Mesendoderm (in vitro differentiated cells): ENCODE measurements at places on chromosomes 7 and 10.
A peak's percentile ranks its signal among the peaks of the same experiment; 100 is the strongest.

- DNase-seq, result peak; percentile 27
Observed at GRCh38 chr10:118912961-118913600, 116.4 kb upstream of the NANOS1 start.

GRCh38 chr10:11684717-11685645, 57.2 kb upstream of the ECHDC3 start:
- DNase-seq, result peak; percentile 82

- DNase-seq, result no peak
Observed at GRCh38 chr10:14124941-14125340, 205.8 kb downstream of the FRMD4A start.

DNA sequence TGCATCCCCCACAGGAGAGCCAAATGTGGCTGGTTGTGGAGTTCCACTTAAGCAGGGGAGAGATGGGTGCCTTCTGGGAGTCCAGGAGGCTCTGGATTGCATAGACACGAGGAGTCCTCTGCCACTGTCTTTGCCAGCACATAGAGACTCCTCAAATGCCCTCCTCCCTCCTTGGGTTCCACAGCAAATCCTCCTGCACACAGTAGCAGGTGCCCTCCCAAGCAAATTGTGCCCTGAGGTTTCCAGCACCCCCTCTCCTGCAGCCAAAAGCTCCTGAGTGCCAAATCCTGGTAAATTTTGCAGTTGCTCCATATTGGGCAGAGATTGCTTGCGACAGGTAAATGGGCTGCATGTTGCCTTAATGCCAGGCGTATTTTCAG, 5.8 kb downstream of the EVX1 start:
- no peak for DNase-seq

GRCh38 chr10:22690158-22690557, 24.2 kb downstream of the PIP4K2A start:
- no peak for DNase-seq

DNA sequence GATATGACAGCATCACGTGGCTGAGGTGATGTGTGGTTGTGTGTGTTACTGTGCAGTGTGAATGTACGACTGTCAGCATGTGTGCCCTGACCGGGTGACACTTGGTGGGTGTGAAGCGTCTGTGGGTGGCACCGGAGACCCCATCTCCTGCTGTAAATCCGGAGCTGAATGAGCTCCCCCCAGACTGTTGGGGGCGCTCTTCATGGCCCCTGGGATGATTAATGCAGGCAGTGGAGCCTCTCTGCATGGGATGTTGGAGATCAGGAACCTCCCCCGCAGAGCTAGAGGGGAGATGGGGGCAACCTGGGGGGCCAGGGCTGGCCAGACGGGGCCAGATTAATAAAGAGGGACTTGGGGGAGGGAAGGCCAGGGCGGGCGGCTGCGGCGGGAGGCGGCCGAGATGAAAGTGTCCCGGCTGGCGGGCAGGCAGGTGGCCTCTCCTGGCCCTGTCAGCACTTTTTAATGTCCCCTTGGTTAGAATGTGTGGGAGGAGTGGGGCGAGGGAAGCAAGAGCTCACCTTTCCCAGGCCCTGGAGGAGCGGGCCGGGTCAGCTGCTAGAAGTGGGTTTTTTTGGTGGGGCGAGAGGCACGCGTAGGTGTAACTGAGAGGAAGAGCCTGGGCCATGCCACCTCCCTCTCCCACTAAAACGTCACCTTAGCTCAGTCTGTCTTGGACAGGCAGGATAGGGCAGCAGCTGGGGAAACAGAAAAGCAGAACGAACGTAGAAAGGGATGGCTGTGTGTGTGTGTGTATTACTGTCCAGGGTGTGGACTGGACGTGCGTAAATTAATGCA, 34.1 kb downstream of the HIF1AN start:
- DNase-seq, result peak; percentile 63

GRCh38 chr7:5523052-5523711, 99.5 kb upstream of the TNRC18 start:
- peak; percentile 89 for DNase-seq

DNA sequence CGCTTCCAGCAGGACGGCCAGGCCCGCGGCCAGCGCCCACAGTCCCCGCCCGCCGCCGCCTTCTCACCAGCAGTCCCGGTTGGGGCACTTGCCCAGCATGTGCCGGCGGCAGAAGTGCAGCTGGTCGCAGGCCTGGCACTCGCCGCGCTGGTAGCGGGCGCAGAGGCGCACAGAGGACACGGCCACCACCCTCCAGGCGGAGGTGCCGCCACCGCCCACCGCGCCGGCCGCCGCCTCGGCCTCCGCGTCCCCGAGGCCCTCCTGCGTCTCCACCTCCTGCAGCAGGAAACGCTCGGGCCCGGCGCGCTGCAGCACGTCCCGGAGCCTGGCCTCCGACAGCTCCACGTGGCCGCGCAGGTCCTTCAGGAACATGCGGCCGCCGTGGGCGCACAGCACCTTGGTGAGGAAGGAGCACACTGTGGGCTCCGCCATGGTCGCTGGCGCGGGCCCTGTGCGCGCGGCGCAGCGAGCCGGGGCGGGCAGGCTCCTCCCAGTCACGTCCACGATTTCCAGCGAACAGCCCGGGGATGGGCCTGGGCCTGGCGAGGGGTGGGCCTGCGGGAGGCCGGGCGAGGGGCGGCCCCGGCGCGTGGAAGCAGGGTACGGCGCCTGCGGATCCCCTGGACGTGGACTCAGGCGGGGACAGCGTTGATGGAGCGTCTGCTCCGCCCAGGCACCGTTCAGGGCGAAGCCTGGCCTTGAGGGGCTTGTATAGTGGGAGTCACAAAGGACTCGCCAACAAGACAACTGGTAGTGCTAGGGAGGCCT, at the start of gene ZC3HAV1L:
Gene ZC3HAV1L, minus strand, starts transcription at position 457 of the 768 bp plus-strand sequence. Its CDS starts 25 bp downstream, at position 432.
- DNase-seq, result peak; percentile 67

- DNase-seq, result no peak
Observed at GRCh38 chr7:27145165-27145913, 1.9 kb upstream of the HOXA5 start.

GRCh38 chr10:46541017-46541661, 15.3 kb downstream of the GPRIN2 start:
- peak; percentile 89 for DNase-seq

DNA sequence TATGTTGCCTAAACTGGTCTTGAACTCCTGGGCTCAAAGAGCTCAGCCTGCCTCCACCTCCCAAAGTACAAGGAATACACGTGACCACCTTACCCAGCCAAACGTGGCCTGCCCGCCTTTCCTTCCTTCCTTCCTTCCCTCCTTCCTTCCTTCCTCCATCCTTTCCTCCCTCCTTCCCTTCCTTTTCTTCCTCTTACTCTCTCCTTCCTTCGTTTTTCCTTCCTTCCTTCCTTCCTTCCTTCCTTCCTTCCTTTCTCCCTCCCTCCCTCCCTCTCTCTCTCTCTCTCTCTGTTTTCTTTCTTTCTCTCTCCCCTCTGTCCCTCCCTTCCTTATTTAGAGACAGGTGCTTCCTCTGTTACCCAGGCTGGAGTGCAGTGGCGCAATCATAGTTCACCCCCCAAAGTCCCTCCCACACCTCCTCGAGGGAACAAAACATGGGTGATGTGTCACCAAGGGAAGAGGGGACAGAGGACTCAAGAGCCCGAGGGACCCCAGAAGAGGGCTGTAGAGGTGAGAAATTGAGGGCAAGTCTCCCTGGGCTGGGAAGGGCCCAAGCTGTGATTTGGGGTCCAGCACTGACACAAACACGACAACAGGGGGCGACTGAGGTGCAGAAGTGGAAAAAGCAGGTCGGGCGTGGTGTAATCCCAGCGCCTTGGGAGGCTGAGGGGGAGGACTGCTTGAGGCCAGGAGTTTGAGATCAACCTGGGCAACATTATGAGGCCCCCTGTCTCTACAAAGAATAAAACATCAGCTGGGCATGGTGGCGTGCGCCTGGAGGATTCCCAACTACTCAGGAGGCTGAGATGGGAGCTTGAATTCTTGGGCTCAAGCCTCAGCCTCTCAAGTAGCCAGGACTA, 28.1 kb downstream of the EPHB4 start:
- peak; percentile 85 for DNase-seq

GRCh38 chr10:92677708-92678107, 12.0 kb upstream of the HHEX start:
- DNase-seq, result no peak

DNA sequence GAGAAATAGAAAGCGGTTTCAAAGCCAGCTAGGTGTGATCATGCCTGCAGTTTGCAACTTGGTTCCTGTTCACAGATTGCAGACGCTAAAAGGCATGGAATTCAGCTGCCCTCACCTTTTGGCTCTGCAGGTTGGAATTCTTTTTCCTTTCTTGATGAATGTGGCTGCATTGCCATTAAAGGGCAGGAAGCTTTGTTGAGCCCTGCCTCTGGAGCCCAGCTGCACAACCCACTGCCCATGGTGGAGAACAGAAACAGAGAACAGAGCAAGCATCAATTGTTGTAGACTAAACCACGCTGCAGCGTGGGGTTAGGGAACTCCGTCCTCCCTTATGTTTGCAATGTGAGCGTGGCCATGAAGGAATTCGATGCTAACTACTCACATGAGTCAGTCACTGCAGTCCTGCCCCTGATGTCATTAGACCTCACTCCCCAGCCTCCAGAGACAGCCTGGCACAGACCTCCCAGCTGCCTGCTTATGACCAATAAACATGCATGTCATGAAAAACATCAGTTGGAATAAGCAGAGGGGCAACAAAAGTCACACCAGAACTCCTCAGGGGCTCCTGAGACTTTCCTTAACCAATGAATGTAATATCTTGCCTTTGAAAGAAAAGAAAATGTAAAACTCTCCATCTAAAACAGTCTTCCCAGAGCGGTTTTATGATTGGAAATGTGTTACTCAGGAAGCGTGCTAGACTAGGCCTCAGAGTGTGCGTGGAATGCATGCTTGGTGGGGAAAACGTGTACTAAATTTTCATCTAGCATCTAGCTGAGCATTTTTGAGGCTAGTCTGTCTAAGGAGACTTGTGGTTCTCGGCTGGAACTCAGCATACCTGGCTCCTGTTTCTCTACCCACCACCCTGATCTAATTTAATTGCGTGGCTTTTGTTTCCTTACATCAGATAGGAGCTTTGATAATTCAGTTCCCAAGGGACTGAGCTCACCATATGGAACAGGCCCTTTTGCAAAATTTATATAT, 232.2 kb downstream of the KIAA1217 start:
- DNase-seq, result peak; percentile 56

GRCh38 chr10:25451401-25451800, 276.6 kb downstream of the GPR158 start:
- DNase-seq, result no peak
